NCI-H1105 (cell line): ENCODE measurements at places on chromosomes 11 and 22.
A peak's percentile ranks its signal among the peaks of the same experiment; 100 is the strongest.

DNA sequence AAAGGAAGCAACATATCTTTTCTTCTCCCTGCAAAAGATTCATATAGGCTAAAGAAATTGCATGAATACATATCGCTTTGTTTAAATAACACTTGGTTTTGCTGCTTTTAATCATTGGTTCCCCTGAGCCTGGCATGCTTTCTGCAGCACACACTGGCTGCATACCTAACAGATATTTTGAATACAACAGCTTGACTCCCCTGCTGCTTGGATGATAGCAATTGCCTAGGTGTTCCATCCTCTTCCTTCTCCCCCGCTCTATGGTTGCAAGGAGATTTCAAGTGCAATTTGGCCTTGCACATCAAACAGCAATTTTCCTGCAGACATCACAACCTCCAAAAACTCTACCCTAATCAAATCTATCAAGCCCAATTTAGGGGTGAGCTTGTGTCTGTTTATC is 430.0 kb downstream of the NTM start:
- no peak for DNase-seq

GRCh38 chr22:41762980-41763779 is 37.3 kb upstream of the CCDC134 start:
- DNase-seq: peak; percentile 79

DNA sequence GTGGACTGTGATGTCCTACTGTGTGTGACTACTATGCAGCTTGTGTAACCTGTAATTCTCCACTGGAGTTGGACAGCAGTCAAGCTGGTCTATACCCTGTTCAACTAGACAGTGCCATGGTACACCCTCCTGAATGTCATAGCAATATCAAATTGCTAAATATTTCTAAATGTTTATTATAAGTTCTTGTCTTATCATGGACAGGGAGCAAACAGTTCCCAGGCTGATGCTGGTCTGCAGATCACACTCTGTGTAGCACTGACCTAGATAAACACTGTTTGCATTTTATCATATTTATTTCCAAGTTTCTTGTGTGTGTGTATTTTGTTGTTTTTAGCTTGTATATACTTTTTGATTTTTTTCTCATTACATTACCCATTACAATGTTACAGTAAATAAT is 22.0 kb downstream of the PARVA start:
- DNase-seq: no peak

GRCh38 chr22:48952256-48953102 is 875.2 kb downstream of the BRD1 start:
- DNase-seq: no peak

DNA sequence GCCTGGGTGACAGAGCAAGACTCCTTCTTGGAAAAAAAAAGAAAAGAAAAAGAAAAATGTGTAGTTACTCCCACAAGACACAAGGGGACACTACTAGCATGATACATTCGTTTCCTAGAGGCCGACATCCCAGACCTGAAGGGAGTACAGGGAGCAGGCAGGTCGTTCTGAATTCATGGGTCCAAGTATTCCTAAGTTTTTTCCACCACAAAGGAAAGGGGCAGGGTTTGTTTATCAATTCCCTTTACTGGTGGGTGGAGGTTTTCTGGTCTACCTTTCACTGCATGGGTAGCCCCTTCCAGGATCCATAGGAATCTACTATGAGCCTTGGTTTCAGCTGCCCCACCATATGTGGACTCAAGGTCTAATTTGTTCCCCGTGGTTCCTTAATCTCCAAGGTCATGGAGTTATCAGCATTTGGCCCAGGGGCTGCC is 11.8 kb downstream of the TIGD3 start:
- peak; percentile 78 for DNase-seq

DNA sequence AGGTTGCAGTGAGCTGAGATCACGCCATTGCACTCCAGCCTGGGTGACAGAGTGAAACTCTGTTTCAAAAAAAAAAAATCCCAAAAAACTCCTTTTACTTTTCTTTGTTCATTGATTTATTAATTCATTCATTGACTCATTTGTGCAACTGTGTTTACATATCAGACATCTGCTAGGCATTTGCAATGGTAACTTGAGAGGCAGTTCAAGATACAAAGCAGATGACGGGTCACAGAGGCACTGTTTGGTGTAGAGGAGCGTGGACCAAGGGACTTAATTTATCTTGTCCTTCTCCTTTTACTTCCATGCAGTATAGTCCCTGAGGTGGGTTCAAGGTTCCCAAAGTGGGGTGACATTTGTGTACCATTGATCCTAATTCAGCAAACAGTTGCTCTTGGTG is 71.4 kb downstream of the KIAA1671 start:
- no peak for DNase-seq

- DNase-seq: no peak
These were observed 560.9 kb upstream of the ANO5 start for GRCh38 chr11:21631991-21632390.

DNA sequence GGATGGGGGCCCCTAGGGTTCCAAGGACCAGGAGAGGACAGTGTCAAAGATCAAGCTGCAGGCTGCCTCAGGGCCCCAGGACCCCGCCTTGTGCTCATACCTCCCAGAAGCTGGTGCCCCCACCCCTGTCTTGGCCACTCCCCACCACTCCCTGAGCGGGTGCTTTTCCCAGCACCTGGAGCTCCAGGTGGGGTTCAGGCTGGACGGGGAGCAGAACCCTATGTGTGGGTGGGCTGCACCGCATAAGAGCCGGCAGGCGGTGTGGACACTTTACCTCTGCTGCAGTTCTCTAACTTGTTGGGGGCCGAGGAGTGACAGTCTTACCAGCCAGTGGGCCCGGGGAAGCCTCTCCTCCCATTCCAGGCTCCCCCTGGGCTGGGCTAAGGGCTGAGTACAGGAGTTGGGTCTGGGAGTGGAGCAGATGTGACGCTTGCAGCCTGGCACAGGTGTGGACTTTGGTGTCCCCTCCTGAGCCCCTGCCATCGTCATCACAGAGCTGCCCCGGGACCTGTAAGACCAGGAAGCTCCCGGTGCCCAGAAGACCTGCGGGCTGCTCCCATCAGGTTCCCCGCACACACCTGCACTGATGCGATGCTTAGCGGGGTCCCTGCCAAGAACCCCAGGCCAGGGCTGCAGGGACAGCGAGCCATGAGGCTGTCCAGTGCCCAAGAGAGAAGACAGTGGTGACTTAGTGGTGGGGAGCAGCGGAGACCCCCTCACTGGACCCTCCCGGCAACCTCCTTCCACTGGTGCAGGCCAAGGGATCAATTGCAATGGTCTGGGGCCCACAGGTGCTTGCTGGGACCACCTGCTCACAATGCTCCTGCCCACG is 674.5 kb downstream of the BRD1 start:
- no peak for DNase-seq
